Stimulated activated CD4-positive, alpha-beta T cell treated with anti-CD3 and anti-CD28 coated beads, TNF-alpha, amount 100 ng/mL, for 24 hours (primary cell): ENCODE measurements at places on chromosomes 4 and X.

DNA sequence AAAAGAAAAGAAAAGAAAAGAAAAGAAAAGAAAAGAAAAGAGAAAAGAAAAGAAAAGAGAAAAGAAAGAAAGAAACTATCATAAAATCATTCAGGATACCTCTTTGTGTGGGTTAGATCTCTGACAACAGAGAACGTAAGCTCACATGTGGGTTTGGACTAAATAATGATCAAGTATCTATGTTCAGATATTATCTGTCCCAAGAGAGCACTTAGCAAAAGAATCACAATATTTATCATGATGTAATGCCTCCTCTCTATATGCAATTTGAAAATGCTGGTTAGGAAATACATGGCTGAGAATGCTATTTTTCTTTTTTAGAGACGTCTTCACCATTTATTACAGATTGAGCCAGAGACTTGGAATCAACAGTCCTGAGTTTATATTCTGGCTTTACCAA is 191.3 kb downstream of the KCNIP4 start:
- no peak for DNase-seq

DNA sequence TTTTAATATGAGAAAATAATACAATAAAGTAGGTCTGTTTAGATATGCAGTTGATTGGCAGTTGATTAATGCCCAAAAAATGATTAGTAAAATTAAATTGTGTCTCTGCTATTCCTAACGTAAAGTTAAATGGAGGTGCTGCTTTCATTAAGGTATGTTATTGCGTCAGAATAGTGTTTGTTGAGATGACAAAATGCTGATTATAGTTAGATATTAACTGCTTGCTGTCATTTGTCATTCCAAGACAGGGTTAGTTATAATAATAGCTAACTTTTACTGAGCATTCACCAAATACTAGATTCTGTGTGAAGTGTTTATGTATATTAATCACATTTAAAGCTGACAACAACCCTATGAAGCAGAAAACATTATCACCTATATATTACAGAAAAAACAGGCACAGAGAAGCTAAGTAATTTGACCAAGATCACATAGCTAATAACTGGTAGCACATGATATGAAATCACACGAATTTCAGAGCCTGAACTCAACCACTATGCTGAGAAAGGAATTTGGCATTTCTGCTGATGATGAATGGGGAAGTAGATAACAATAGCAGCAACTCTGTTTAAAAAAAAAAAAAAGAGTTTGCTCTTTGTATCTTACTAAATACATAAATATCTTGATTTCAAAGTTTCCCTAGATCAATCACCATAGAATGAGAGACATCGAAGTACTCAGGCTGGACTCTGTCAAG is 59.7 kb upstream of the WDR44 start:
- DNase-seq = no peak

GRCh38 chr4:108092288-108092687 is 76.4 kb downstream of the LEF1 start:
- DNase-seq = no peak

DNA sequence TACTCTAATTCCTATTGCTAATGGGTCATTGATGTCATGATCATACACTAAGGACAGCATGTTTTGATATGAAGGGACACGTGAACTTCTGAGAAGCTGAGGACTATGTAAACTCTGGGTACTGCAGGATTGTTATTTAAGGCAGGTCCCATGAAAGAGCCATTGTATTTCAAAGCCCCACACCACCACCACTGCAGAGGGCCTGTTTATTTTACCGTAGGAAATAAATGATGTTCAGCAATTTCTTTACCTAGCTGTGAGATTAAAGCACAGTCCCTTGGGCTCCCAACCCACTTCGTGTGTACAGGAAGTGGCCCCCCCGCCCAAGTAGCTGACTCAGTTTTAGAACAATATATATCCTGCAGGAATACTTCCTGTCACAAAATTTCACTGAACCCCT is 89.8 kb upstream of the ACSL4 start:
- no peak for DNase-seq

DNA sequence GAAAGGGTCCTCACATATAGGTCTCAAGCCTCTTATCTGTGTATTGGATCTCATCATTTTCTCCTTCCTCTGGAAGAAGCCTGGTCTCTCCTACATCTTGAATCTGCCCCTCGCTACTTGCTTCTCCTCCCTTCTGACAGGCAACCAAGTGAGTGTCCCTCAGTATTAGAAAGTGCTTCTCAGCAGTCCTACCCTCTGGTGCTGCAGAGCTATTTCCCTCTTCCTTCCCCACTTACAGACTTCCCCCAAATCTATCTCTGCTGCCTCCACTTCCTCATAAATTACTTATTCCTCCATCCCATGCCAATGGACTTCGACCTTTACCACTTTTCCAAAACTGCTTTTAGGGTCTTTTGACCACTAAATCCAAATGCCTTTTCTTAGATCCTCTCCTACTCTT is 129.1 kb upstream of the NAP1L5 start:
- no peak for DNase-seq

DNA sequence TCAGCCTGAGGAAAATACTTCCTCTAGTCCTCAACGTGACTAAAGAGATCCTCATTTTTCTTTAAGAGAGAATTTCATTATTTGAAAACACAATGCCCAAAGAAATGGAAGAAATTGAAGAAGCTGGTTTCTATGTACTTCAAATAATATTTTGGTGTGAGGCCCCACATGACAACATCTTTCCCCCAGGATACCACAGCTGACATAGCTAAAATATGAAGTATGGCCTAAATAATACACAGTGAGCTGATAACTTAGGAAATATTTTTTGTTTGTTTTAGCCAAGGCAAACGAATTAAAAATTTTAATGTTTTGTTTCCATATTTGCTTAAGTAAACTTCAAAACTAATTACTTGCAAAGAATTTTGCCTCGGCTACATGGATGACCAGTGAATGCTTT is 149.2 kb downstream of the CBR4 start:
- DNase-seq = no peak

DNA sequence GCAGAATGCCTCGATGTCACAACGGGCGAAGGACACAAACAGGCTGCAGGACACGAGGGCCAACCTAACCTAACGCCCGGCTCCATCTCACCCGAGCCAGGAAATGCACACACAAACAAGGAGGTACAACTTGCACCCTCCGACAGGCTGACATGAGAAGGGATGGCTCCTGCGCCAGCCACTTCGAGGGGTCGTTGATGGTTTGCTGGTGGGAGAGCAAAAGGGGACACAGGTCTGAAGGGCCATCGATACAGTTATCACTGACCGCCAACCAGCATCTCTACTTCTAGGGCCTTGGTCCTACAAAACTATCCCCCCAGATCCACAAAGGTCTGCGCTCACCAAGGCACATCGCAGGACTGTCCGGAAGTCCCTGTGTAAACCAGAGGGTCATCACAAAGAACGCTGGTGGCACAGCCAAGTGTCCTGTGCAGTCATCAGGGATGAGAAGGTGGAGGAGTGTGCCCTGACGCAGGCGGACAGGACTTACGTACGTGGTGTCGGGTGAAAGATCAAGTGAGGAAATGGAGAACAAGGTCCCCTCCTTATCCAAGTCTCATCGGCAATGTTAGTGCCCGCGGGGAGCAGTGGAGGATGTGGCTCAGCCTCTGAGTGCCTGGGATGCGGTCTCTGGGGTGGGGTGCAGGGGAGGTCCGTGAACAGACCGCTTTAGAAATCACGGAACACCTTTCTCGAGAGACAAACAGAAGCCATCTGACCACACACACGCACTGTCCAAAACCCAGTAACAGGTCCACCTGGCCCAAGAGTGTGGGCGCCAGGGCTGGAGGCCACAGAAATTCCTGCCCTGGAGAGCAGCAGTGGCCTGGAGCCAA is 7.0 kb downstream of the MXD4 start:
- DNase-seq = no peak

DNA sequence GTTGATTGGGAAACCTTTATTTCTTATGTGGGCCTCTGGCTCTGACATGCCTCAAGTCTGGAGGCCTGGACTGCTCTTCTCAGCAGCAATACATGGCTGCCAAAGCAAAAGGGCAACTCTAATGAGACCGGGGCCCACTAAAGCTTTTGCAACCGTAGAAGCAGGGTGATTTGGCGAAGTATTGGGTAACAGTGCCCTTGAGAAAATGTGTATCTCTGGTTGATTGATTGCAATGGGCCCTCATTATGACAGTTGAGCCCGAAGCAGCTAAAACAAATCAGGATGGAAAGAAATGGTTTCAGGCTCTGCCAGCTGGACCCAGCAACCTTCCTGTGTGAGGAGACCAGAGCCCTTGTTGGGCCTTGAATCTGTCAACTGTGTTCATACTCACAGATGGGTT is 73.4 kb downstream of the CLCN4 start:
- DNase-seq = no peak

DNA sequence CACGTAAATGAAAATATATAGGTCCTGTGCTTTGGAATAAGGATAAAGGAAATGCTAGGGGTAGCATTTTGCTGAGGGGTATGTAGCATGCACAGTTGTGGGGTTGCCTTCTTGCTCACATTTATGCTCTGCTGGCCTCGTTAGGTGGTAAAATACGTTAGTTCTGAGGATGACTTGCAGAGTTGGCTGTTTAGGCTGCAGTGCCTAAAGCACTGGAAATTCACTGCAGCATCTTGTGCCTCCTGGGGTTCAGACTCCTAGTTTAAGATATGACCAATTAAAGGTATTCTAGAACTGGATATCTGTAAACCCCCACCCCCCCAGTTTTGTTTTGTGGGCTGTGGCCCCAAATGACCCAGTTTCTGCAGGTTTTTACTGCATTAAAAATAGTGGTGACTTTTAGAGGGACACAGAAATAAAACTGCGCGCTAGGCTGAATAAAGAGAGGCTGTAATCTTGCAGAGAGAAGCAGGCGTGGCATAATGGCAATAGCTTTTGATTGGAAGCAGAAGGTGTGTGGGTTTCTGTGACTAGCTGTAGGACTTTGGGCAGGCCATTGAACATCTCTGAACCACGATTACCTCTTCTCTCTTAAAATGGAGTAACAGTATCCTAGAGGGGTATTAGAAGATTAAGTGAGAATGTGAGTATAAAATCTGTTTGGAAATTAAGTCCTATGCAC is 79.3 kb downstream of the REPS2 start:
- no peak for DNase-seq

DNA sequence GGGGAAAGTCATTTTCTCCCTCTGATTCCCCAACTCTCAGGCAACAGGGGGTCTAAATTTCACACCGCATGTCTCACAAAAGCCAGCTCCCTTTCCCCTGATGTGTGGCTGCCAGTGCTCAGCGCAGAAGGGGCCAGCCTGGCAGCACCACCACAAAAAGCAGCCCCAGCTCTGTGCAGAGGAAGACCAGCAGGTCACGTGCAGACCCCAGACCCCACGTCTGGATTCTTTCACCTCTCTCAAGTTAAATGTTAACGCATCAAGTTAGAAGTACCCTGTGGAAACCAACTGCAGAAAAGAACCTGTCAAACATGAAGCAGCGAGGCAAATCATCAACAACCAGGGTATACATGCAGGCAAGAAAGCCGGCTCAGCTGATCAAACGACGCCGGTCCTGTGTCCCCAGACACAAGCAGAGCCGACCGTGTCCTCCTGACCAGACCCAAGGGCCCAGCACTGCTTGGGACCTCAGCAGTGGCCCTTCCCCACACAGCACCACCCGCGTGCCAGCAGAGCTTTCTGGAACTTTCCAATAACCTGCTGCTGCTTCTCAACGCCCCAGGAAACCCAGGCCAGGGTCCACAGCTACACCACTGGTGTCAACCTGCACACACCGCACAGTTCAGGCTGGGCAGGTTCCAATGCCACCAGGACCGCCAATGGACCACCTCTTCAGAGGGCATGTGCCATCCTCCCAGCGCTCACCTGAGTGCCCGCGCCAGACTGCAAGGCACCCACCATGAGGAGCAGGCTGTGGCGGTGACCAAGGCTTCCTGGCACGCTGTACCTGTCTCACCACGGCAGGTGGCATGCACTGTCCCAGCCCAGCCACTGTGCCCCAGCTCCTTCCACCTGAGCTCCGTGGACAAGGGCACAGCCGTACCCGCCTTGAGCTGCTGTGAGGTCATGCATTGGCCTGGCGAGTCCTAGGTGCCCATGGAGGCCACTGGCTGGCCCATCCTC is 4.0 kb downstream of the LRPAP1 start:
- DNase-seq = no peak
